ENCODE measurements at places on chromosomes 16 and 17. TPM values are rescaled to one million over a fixed set of nuclear protein-coding genes. Genes with fewer than 3 reads are reported as not detected.

GRCh38 chr16:67372664-67373063 is 20.6 kb downstream of the TPPP3 start:
- no peaks in the 10 kb centered on the region for H3K4me1 ChIP-seq
- H3K36me3 ChIP-seq = no peaks in the 10 kb centered on the region
- no peak for DNase-seq
- H3K27me3 ChIP-seq = peaks cover 3% of the 10 kb centered on the region
- H3K4me3 ChIP-seq = no peak overlapping the region

Gene IRX5
- not detected for total RNA-seq

DNA sequence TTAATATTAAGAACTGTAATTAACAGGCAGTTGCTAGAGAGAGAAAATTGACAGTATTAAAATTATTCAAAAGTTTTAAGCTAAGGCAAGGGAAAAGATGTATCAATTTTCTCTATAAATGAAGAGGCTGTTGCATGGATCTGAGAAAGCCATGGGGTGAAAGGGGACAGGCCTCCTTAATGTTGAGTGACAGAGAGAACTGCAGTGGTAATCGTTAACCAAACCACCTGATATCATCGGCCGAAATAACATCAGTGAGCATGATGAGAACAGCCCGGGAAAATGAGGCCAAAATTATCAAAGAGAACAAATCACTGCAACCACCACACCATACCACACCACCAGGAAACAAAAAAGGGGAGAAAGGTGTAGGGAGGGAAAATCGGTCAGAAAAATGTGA is 3.6 kb downstream of the ZNF423 start:
- DNase-seq = no peak
- peaks cover 29% of the 10 kb centered on the region for H3K27me3 ChIP-seq
- peaks cover 2% of the 10 kb centered on the region for H3K4me1 ChIP-seq

Gene PLLP
- total RNA-seq = 0.41 TPM

DNA sequence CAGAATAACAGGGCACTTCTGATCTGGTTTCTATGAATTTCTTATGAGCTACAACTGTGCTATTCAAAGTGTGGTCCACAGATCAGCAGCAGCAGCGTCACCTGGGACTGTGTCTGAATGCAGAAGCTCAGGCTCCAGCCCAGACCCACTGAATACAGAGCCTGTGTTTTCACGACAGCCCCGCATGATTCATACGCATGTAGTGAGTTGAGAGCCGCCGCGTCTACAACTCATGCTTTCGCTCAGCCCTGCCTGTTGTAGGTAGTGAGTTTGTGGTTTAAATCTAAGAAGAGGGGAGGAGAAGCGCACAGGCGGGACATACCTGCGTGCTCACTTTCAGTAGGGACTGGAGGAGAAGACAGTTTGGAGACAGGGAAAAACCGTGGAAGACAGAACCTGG is 28.5 kb upstream of the ELAC2 start:
- DNase-seq = no peak
- H3K27ac ChIP-seq = no peak overlapping the region
- no peaks in the 10 kb centered on the region for H3K36me3 ChIP-seq

DNA sequence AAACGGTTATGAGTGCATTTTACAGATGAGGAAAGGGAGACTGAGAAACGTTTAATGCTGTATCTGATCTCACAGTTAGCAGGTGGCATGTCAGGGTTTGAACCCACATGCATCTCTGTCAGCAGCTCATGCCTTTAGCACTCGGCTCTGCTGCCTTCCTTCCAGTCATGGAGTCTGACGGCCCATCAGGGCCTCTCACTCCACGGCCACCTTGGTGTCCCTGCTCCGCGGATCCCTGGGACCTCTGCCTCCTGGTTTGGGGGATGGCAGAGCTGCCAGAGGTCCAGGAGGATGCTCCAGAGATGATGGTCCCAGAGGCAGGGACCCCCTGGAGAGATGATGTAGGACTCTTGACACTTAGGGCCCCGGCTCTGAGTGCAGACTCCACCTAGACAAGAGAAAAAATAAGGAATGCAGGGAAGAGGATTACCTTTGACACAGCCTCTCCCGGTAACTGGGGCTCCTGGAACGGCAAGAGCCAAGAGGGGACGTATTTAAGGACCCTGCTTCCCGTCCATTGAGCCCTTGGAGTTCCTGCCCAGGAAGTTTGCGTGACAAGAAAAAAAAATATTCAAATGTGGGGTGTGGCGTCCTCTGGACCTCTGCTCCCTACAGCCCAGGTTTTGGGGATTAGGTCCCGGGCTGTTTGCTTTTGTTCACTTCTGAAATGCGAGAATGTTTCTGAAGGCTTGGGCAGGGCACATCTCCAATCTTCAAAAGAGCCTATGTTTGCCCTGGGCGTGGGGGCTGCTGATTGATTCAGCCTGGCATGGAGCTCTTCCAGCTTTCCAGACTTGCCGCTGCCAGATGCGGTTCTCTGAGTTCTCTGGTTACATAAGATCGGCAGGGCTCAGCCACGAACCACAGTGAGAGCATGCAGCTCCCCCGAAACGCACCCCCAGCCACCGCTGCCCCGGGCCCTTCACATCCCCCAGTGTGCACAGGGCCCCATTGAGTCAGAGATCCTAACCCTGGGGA is at the start of gene ALDH3A1:
TSS of gene ALDH3A1 (minus strand) at position 470 of the 978 bp plus-strand sequence. CDS start 3,169 bp downstream, outside the sequence.
- no peak within 1 kb of the TSS for H3K4me3 ChIP-seq
- peaks cover 8% of the 10 kb centered on the region for H3K4me1 ChIP-seq
- peaks cover 4% of the 10 kb centered on the region for H3K27me3 ChIP-seq
- no peak for DNase-seq
- H3K36me3 ChIP-seq = no peaks in the 10 kb centered on the region
- H3K27ac ChIP-seq = no peak within 1 kb of the TSS

DNA sequence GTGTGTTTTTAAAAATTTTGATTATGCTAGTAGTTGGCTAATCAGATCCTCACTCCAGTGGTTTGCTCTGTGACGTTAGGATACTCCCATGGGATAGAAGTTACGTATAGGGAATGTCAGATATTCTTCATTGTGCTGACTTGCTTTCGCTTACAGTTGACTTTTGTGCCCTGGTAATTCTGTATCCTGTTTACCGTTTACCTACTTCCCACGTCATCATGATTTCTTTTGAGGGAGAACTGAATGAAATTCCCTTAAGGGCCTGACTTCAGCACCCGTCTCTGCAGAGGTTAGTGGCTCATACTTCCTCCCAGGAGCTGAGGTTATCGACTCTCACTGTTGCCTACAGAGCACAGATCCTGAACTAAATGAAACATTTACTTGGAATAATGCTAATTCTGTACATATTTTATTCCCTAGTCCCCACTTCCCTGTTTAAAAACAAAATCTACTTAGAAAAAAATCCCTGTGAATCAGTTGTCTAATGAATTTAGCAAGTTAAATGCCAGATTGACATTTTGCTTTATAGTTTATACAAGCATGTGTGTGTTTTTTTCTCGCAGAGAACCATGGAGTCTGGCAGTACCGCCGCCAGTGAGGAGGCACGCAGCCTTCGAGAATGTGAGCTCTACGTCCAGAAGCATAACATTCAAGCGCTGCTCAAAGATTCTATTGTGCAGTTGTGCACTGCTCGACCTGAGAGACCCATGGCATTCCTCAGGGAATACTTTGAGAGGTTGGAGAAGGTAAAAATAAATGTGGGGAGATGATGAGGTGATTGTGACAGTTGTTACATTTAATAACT is 2.8 kb downstream of the PRKAR1A start:
- H3K4me1 ChIP-seq = peaks cover 43% of the 10 kb centered on the region
- no peak overlapping the region for H3K4me3 ChIP-seq
- no peak for DNase-seq
- H3K27ac ChIP-seq = no peak overlapping the region

DNA sequence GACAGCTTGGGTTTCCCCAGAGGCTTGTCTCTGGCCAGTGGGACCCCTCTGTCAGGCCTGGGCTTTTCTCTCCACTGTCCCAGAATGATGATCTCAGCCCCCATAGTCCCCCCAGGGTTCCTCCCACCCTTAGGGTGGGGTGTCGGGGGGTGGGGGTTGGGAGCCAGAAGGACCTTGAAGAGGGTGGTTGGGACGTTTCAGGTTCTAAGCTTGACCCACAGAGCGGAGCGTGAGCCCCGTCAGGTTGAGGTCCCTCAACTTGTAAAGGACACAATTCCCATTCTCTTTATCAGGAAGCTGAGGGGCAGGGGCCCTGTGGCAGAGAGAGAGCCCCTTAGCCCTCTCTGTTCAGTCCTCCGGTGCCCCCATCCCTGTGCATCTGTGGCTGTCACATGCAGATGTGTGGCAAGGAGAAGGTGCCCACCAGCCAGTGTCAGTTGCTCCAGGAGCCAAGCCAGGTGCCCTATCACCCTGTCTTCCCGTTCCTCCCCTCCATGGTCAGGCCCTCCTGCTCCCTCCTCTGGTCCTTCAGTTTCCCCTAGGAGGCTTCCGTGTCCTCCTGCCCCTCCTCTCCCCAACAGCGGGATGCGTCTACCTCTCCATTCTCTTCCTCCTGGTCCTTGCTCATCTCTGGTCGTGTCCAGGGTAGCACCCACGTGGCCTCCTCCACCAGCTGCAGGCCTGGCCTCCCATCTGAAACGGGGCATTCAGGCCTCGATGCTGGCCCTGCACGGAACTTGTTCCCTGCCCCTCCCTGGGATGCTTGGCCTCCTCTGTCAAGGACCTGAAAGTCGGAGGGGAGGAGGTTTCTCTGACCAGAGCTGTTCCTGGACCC is 1.5 kb upstream of the NTN3 start:
- H3K27ac ChIP-seq = no peak overlapping the region
- no peaks in the 10 kb centered on the region for H3K36me3 ChIP-seq
- H3K4me1 ChIP-seq = peaks cover 16% of the 10 kb centered on the region
- no peak overlapping the region for H3K4me3 ChIP-seq
- H3K27me3 ChIP-seq = peaks cover 39% of the 10 kb centered on the region

DNA sequence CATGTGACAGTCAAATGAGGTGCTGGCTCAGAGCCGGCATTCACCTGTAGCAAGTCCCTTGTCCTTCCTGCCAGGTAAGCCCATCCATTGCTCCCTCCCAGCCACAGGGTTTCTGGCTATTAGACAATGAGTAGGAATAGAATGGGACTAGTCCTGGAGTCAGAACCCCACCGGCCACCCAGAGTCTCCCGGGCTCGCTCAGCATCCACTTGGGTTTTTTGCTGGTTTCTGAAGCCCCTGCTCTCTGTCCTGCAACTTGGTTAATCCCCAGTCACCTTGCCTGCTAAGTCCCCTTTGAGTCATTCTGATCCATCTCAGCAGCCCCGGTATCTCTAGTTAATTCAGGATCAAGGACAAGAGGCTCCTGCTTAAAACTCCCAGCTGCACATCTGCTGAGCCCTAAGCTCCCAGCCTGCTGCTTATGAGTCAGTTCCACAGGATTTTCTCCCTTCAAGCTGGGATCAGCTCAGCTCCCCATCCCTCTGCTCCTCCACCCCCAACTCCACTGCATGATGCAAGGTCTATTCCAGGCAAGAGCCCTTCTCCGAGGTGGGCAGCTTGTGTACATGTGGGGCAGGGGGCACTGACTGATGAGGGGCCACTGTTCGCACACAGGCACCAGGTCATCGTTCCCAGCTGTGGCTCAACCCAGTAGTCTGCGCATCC is 19.9 kb upstream of the MRPS23 start:
- H3K4me1 ChIP-seq = peaks cover 21% of the 10 kb centered on the region
- no peak overlapping the region for H3K27ac ChIP-seq
- no peak overlapping the region for H3K4me3 ChIP-seq
- no peak for DNase-seq
- no peaks in the 10 kb centered on the region for H3K36me3 ChIP-seq

GRCh38 chr16:54281535-54282201 is 4.9 kb downstream of the IRX3 start:
- peaks cover 28% of the 10 kb centered on the region for H3K4me1 ChIP-seq
- H3K4me3 ChIP-seq = peak overlapping the region; percentile 15
- DNase-seq = no peak
- H3K27me3 ChIP-seq = peaks cover 60% of the 10 kb centered on the region
- H3K36me3 ChIP-seq = no peaks in the 10 kb centered on the region
- H3K27ac ChIP-seq = no peak overlapping the region

DNA sequence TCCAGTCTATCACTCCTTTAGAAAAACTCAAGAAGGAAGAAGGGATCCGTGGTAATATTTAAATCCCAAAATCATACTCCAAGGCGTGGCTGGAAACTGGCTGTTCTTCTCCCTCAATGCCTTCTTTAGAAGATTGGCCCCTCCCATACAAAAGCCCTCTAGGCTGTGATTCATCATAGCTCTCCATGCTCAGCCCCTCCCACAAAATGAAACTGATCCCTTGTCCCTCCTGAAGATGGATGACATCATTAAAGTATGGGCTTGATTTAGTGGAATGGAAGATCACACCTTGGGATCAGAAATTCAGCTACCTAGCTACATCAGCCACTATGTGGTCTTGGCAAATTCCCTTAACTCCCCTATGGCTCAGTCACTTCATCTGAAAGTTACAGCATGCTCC is 4.1 kb downstream of the GRIN2A start:
- no peaks in the 10 kb centered on the region for H3K36me3 ChIP-seq
- H3K4me1 ChIP-seq = peaks cover 13% of the 10 kb centered on the region
- no peak overlapping the region for H3K27ac ChIP-seq
- no peak for DNase-seq
- H3K27me3 ChIP-seq = peaks cover 24% of the 10 kb centered on the region

- no peak overlapping the region for H3K4me3 ChIP-seq
- peak overlapping the region; percentile 77 for H3K27ac ChIP-seq
- peaks cover 57% of the 10 kb centered on the region for H3K36me3 ChIP-seq
- H3K4me1 ChIP-seq = peaks cover 76% of the 10 kb centered on the region
- no peak for DNase-seq
Observed at GRCh38 chr16:28172336-28172735, 39.4 kb downstream of the XPO6 start.

DNA sequence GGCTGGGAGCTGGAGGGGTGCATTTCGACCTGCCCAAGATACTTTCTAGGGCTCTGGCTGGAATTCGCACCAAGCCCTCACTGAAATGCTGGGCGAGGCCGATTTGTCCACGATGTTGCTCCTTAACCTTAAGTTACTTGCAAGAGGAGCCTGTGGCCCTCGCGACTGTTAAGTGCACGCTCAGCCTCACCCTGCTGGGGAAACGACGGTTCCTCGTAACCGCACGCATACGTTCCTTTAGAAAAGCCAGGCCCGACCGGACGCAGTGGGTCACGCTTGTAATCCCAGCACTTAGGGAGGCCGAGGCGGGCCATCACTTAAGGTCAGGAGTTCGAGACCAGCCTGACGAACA is 607 bp upstream of the NCOR1 start:
- no peak for DNase-seq
- peak overlapping the region; percentile 99 for H3K4me3 ChIP-seq
- H3K36me3 ChIP-seq = peaks cover 2% of the 10 kb centered on the region
- H3K27ac ChIP-seq = peak overlapping the region; percentile 95
- H3K4me1 ChIP-seq = peaks cover 41% of the 10 kb centered on the region

Gene TBC1D3E
- total RNA-seq = not detected

DNA sequence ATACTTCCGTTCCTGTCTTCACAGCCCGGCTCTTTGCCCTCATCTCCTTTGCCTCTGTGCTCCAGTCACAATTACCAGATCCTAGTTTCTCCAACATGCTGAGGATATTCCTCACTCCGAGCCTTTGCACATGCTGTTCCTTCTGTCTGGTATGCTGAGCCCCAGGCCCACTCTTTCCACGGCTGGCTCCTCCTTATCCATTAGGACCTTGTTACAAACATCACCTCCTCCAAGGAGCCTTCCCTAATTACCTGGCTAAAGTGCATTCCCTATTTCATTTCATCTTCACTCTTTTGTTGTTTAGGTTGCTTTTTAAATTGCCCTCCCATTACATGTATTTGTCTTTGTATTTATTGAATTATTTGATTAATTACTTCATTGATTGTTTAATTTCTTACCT is 14.9 kb upstream of the ADGRG1 start:
- no peak overlapping the region for H3K27ac ChIP-seq
- no peak for DNase-seq
- H3K27me3 ChIP-seq = no peaks in the 10 kb centered on the region
- no peak overlapping the region for H3K4me3 ChIP-seq
- H3K4me1 ChIP-seq = peaks cover 43% of the 10 kb centered on the region
